Frontal cortex (tissue), 4 donors: ENCODE measurements at places on chromosomes 5 and 9. TPM values are rescaled to one million over a fixed set of nuclear protein-coding genes. Genes with fewer than 3 reads are reported as not detected.

GRCh38 chr9:91100878-91101450 is 260.8 kb downstream of the AUH start:
- no peak for DNase-seq

- DNase-seq: no peak
Measured at GRCh38 chr9:38708759-38709158, 11.2 kb downstream of the FAM240B start.

DNA sequence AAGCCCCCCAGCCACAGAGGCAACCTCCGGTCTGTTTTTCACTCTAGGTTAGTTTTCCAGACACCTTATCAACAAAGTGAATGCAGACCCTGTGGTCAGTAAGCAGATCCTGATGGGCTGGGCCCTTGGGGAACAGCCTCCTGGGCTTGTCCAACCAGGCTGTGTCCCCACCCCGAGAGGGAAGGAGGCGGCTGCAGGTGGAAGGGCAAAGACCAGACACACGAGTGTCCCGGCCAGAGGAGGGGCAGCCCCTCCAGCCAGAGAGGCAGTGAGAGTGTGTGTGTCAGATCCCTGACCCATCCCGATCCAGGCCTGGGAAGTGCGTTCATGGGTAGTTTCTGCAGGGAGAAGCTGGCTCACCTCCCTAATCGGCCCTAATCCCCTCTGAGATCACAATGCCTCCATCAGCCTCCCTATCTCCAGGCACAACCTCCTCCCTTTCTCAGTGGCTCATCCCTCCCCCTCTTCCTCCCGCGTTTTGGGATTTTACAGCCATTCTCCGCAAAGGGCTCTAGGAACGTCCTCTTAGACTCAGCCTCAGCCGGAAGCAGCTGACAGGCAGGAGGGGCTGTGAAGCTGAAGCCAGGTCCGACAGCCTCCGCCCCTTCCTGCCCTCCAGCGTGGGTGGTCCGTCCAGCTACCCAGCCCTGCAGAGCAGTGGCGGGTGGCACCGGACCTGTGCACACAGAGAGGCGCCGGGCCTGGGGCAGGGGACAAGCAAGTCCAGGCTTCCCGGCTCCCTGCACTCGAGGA is 9.7 kb downstream of the SLC12A7 start:
- DNase-seq: no peak

DNA sequence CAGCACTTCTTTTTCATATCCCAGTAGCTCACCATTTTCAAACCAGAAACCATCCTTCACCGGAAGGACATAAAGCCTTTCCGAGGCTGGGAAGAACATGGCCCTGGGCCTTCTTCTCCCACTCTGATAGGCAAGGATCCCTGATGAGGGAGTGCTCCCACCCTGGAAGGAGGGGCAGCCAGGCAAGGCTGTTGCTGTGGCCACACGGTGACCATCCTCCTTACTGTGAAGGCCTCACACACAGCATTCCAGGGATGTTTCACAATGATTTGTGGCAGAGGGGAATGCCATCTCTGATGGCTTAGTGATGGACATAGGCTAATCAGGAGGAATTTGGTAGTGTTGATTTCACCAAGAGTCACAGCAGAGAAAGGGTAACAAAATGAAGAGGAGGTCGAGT is 130.7 kb downstream of the ADAMTS12 start:
- DNase-seq: no peak

DNA sequence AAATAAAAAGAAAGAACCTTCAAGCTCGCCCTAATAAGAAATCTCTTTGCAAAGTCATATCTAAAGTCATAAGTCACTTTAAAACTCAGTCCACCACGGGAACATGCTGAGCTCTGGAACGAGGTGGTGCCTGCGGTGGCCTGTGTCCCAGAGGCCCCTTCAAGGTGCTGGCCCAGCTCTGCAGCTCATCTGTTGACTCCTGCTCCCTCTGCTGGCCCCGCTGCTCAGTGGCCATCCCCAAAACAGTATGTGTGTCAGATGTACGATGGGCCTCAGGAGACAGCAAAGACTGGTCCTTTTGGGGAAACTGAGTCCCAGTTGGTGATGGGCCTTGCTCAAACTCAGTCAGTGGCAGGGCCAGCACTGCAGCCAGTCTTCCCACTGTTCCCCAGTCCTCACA is 22.8 kb upstream of the FOXB2 start:
- no peak for DNase-seq

GRCh38 chr5:40429258-40430100 is 250.2 kb upstream of the PTGER4 start:
- DNase-seq: no peak

- DNase-seq: no peak
Measured at GRCh38 chr5:136047858-136048257, 19.1 kb downstream of the TGFBI start.

- no peak for DNase-seq
Measured at GRCh38 chr5:107294669-107295068, 376.1 kb downstream of the EFNA5 start.

GRCh38 chr5:158388021-158388420 is 529.1 kb upstream of the CLINT1 start:
- DNase-seq: no peak

GRCh38 chr9:86669422-86669821 is 277.9 kb downstream of the GAS1 start:
- DNase-seq: no peak

DNA sequence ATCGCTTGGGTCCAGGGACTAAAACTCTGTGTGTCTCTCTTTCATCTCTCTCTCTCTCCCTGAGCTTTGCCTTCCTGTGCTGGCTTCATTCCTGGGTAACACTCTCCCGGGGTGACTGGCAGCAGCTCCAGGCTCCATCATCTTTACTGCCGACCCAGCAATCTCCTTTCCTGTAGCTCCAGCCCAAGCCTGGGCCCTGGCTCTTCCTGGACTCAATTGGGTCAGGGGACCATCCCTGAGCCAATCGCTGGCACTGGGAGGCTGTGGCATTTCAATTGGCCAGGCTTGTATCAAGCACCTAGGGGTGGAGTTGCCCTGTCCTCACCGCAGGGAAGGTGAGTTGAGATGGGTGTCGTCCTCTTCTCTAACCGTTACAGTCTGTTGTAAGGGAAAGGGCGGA is 31.9 kb downstream of the FAM240B start:
- DNase-seq: no peak

GRCh38 chr5:2763533-2763794 is 12.0 kb upstream of the IRX2 start:
- DNase-seq: no peak

DNA sequence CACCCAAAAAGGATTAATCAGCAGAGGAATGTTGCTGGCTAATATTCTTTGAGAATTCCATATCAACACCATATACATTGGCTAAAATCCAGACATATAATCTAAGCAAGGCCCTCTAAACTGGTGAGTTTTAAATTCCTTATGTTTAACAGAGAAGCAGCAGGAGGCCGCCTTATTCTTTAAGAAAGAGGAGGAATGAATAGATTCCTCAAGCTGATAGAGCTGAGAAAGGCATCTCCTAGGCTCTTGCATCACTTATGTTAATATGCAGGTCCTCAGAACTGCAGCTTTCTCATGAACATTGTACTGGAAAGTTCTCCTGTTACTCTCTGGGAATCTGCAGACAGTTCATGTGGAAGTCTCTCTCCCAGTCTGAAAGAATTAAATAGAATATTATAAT is 20.1 kb upstream of the SMARCA2 start:
- DNase-seq: no peak

DNA sequence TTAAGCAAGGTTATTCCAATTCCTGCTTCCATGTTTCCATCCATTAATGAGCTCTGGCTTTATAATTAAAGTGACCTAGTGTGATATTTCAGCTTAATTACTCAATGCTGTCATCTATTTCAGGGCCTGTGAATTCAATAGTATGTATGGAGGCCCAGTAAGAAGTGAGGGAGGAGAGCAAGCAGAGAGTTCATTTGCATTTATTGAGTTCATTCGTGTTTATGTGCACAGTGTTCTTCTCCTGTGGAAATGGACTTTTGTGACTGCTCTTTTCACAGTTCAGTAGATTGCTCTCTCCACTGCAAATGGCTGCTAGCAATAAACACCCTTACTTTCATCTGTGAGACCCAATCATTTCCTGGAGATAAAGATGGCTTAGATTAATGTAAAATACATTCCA is 130.9 kb downstream of the CEMIP2 start:
- DNase-seq: no peak

GRCh38 chr9:115757461-115757860 is 396.1 kb upstream of the PAPPA start:
- no peak for DNase-seq

- no peak for DNase-seq
Measured at GRCh38 chr5:63822614-63823013, 139.6 kb downstream of the HTR1A start.

DNA sequence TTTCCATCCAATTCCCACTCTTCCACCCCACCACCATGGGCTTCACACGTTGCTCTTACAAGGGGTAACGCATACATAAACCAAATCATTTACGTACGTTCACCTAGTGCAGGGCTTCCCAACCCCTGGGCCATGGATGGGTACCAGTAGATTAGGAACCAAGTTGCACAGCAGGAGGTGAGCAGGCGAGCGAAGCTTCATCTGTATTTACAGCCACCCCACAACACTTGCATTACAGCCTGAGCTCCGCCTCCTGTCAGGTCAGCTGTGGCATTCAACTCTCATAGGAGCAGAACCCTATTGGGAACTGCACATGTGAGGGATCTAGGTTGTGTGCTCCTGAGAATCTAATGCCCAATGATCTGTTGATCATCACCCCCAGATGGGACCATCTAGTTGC is 82.3 kb downstream of the CEMIP2 start:
- no peak for DNase-seq

DNA sequence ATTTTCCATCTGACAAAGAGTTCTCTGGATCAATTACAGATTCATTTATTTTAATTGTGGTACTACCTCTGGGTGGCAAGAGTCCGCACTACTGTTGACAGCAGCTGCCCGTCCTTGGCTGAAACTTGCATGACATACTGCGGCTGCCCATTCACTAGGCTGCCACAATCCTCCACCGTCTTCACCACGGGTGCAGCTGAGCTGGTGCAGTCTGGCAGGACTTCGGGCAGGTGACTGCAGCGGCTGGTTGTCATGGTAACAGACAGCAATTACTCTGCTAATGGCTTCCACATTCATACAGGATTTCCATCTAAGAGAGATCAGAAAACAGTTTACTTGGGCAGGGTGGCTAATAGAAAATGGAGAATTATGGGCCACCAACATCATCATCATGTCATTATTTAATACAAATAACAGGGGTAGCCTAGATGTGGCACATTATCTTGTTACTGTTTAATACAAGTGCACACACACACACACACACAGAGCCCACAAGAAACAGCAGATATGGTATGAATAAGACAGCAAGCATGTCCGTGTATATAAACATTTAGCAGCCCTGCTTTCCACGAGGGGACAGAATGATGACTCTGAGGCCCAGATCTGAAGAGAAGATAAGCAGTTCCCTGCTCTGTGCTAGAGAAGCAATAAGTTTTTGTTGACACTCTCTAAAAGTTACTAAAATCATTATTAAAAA is 112.3 kb downstream of the MARCHF3 start:
- DNase-seq: no peak

- DNase-seq: no peak
Measured at GRCh38 chr5:88837222-88837621, 45.8 kb downstream of the MEF2C start.

DNA sequence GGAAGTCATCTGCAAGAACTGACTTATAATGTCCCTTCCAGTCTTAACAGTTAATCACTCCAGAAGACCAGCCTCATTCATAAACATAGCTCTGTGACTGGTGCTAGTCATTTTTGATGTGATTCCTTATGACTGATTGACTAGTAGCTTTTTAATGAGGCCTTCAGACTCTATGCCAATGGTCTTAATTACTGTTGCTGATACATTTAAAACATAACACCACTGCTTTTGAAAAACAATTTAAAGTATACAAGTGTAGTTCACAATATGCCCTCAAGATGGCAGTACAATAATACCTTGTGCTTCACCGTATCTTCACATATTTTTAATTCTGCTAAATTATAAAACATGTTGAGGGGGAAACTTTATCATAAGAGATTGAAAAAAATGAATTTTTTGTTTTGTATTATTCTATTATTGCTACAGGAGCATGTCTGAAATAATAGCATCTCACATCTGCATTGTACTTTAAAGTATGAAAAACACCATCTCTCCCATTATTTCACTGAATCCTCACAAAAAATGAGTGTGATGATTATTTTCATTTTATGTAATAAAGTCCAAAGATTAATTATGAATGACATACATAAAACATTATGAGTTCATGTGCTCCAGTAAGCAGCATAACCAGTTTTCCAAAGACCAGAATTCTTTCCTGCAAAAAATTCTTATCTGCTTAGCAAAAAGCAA is 55.2 kb upstream of the SHISAL2B start:
- DNase-seq: peak; percentile 6

GRCh38 chr5:32043105-32043504 is 131.0 kb downstream of the GOLPH3 start:
- no peak for DNase-seq

GRCh38 chr5:54458221-54458620 is 2.7 kb downstream of the HSPB3 start:
- no peak for DNase-seq

DNA sequence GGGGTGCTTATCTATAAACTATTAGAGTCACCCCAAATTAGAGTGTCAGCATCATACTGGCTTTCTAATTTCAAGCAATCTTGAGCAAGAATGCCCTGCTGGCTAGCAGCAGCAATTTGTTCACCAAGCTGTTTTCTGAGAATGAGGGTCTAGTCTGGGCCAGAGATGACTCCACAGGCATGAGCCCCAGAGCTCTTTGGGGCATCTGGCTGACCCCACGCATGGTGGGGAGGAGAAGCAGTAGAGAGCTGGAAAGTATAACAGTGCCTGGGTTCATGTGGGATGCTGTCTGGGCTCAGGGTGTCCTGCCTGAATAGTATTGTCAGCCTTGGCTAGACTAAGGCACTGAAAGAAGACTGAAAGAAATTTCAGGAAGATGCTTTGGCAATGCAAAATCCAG is 64.9 kb downstream of the C6 start:
- no peak for DNase-seq

The IFNE gene
- under 0.01 TPM for total RNA-seq

The PCDHGA3 gene
- total RNA-seq: 4.1 TPM

The CCDC180 gene
- 9.8 TPM for total RNA-seq

The ESM1 gene
- total RNA-seq: not detected

The RNF180 gene
- total RNA-seq: 87.6 TPM

The CERCAM gene
- 10.2 TPM for total RNA-seq

The IL13 gene
- not detected for total RNA-seq

The CMYA5 gene
- 0.82 TPM for total RNA-seq

The SOHLH1 gene
- total RNA-seq: not detected

The FBXO4 gene
- 20.4 TPM for total RNA-seq

The ADAMTS13 gene
- 2.0 TPM for total RNA-seq

The COL23A1 gene
- total RNA-seq: 0.82 TPM

The PCDHAC1 gene
- total RNA-seq: 76.2 TPM

The NME5 gene
- total RNA-seq: 13.0 TPM

The IDNK gene
- 6.5 TPM for total RNA-seq

The OR1B1 gene
- total RNA-seq: not detected
